ENCODE measurements at places on chromosomes 2 and 18.

DNA sequence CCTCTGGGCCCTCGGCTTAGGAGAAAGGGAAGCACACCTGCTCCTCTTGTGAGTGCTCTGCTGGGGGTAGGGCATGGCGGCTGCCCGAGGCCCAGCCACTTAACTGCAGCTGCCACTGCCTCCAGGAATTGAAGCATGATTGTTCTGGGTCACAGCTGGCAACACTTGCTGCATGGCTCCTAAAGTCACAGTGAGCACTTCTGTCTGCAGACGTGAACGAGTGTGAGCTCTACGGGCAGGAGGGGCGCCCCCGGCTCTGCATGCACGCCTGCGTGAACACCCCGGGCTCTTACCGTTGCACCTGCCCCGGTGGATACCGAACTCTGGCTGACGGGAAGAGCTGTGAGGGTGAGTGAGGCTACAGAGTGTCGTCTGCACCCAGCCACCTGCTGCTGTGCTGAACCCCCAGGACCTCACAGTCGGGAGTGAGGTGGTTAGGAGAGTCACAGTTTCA is 44.4 kb downstream of the FBLN7 start:
- no peak for DNase-seq

DNA sequence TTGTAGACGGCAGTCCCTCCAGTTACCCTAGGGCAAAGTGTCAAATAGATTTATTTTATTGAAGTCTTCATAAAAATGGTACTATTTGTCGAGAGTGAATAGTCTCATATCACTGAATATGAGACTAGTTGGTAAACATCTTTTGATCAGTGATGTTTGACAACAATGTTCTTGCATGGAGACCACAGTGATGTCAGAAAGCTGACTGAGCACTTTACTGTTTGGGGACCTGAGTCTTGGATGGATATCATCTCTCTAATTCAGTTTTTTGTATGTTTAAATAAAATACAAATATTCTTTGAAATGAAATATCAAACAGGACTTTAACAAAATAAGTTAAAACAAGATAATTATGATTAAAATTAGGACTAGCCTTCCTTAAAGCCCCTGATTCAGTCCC is 1315.4 kb upstream of the NRXN1 start:
- DNase-seq, result no peak

DNA sequence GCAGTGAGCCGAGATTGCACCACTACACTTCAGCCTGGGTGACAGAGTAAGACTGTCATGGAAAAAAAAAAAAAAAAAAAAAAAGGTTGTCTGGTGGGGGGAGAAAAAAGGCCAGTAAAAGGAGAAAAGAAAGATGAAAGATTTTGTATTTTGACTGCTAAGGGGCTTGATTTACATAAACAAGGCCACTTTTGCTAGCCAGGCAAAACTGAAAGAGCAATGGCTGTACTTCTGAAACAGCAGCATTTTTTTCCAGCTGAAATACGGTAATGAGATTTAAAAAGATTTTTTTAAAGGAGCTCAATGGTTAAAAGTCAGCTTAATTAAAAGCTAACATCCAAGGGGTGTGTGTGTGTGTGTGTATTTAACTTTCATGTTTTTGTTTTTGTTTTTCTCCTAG is 11.3 kb upstream of the OXER1 start:
- DNase-seq, result no peak

- no peak for DNase-seq
Observed at GRCh38 chr18:7155887-7156286, 38.3 kb upstream of the LAMA1 start.

DNA sequence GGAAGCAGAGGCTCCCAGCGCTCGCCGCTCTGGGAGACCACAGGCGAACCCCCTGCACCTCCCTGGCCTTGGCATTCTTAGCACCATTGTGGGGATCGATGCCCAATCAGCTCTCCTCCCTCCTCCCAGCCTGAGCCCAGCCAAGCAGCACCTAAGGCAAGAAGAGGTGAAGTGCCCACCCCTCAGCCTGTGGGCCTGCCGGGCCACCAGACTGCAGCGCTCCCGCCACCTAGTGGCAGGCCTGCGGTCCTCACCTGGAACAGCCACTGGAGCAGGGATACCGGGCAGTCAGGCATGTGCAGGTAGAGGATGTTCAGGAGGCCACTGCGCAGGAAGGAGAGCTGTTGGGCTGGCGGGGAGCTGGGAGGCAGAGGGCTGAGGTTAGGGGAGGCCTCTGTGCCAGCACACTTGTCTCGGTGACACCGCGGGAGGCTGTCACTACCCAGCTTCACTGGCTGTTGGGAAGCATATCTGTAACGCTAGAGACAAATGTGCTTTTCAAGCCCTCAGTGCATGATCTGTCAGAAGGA is 35.2 kb downstream of the FAM178B start:
- peak; percentile 71 for DNase-seq

DNA sequence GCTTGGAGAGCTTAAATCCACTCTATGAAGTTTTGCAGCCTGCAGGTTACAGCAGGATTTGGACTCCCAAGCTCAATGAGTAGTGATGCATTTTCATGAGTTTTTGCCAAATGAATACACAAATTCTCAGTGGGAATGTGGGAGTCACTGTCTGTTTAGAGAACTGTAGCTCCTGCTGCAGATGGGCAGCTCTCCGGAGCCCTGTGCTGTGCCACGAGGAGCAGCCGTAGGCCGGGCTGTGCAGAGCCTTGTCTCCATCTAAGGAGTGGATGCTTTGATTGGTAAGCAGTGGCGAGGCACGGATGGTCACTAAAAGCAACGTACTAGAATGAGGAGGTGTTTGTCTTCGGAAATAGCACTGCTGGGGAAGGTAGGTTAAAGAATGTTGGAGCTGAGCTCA is 96.0 kb upstream of the NFATC1 start:
- no peak for DNase-seq

GRCh38 chr2:48838029-48838428 is 82.5 kb upstream of the LHCGR start:
- no peak for DNase-seq

- no peak for DNase-seq
Observed at GRCh38 chr2:239261356-239261755, 139.5 kb downstream of the HDAC4 start.

DNA sequence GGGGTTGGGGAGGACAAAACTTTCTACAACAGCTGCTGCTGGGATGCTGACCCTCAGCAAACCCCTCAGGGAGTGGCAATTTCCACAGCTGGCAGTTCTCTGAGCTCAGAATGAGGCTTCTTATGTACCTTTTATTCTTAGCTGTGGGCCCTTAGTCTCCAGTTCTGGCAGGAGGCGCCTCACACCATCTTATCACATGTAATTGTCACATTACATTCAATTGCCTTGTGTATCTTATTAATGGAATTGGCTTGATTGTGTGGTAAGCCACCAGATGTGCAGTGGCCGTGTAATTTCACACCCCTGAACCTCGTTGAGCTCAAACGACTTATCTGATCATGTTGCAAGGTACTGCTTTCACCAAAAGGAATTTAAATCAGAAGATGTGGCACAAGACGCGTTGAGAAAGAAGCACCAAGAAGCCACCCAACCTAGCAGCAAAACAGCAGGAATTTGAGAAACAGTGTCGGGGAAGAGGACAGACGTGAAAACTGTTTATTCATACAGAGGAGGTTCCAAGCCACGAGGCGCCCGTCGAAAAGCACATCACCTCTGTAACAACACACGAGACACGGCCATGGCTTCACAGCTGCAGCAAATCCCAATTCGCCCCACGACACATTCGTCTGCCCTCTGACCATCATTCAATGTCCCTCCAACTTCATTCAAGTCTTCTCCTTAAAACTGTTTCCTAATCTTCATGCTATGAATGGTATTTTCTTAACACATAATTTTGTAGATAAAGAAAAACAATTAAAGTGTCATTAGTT is 53.6 kb upstream of the LPIN2 start:
- DNase-seq, result no peak

All from stimulated activated naive CD8-positive, alpha-beta T cell treated with anti-CD3 and anti-CD28 coated beads, Interleukin-15, amount 100 ng/mL, for 72 hours (primary cell).